ENCODE measurements at places on chromosomes 5 and 9. TPM values are rescaled to one million over a fixed set of nuclear protein-coding genes. Genes with fewer than 3 reads are reported as not detected.

Gene SLC34A1
- not detected for total RNA-seq

Gene ST8SIA4
- 6.2 TPM for total RNA-seq

DNA sequence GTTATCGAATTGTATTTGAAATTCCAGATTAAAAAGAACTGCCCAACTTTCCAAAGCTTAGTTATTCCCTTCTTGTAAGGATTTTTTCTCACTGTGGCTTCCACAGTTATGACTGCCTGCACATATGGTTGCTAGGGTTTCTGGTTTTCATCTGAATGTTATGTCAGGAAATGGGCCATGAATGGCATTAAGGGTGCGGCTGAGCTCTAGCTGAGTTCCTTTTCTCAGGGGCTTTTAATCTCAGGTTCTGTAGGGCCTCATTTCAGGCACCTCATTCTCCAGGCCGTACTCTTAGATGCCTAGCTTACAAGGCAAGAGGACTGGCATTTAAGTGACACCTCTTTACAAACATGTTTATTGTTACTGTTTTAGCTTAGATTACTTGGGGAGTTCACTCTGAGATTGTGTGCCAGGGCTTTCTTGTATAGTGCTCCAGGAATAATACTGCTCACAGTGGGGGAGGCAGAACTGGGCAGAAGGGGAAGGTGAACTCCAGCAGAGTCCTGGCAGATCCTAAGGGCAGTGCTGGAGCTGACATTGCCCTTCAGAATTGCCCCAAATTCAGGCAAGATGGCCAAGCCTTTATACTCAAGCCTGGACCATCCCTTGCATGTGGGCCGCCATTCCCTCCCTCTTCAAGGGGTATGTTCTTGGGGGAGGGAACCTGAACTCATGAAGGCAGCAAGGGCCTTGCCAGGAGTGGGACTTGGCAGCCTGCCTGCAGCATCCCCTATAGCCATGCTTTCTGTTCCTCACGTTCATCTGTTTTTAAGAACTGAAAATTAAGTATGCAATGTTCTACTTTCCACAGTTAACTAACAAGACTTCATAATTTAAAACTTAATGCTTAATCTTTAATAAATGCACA is 111.5 kb downstream of the KDM4C start:
- no peak for DNase-seq

GRCh38 chr5:41337724-41338123 is 124.4 kb upstream of the C6 start:
- no peak for DNase-seq

DNA sequence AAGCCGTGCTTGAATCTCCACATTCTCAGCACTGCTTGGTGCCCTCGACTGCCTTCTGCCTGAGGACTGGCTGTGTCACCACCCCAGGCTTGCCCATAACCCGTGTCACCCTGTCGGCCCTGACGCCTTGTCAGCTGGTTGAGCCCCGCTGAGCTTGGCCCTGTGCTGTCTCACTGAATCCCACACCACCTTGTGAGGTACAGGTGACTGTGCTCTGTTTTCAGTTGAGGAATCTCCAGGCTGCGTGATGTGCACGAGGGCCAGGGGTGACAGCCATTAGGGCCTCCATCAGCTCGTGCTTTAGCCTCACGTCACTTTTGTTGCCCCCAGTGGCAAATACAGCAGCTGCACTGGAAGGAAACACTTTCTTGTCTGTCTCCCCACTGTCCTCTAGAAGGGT is 90.7 kb downstream of the CACNA1B start:
- no peak for DNase-seq

DNA sequence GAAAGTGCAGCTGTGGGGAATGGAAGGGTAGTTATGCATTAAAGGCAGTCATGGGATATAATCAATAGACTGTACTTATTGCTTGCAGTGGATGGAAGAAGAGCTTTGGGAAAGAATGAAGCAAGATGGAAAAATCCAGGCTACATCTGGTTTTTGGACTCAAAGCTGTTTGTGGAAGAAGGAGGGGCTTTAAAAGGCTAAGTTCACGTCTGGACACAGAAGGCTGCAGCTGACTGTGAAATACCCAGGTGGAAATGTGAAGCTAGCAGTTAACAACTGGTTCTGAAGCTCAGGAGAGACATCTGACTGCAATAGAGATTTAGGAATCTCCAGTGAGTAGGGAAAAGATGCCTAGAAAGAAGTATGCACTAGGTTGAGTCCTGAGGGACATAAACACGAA is 43.2 kb upstream of the TIMD4 start:
- no peak for DNase-seq

- no peak for DNase-seq
These were observed 43.9 kb upstream of the ORM1 start for GRCh38 chr9:114278881-114279570.

- DNase-seq, result no peak
These were observed 120.4 kb downstream of the SPATA31D1 start for GRCh38 chr9:82108941-82109340.

Gene MARCHF3
- 33.7 TPM for total RNA-seq

DNA sequence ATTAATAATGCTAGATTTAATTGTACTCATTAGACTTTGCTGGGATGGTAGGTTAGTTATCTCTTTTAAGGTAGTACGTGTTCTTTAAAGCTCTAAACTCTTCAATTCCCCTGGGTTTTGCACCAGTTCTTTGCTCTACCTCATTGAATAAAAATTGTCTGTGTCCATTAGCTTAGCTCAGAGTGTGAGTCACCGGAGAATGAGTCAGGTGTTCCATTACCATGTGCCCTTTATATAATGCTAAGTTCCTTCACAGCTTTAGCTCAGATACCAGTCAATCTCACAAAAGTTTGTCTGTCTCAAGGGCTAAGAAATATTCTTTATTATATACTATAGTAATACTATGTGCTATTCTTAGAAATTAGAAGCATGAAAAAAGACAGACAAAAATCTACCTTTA is 339.4 kb downstream of the PRELID2 start:
- DNase-seq, result no peak

Gene PCDHB12
- total RNA-seq, result 0.40 TPM

Gene NFIB
- total RNA-seq, result 53.0 TPM

GRCh38 chr5:14872070-14872989 is 752 bp upstream of the ANKH start:
- peak; percentile 76 for DNase-seq

Gene IFNA21
- total RNA-seq, result not detected

Gene PCDHGB1
- 0.15 TPM for total RNA-seq

DNA sequence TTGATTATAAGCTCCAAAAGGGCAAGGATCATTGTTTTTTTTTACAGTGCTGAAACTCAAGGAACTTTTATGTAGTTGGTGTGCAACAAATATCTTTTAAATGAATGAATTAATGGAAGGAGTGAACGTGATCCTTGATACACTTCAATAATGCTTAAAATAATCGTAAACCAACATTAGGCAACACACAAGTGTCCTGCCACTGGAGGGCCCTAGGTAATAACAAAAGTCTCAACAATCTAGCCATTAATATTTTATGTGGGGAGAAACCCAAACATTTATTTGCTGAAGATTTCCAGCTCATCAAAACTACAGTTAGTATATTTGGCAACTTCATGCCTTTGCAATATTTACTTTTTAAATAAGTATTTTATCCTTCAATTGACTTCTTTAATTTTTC is 309.0 kb upstream of the FBXL7 start:
- no peak for DNase-seq

- peak; percentile 68 for DNase-seq
These were observed 88.5 kb upstream of the DAB2 start for GRCh38 chr5:39513236-39513635.

Gene URM1
- total RNA-seq, result 55.2 TPM

GRCh38 chr5:137264041-137264440 is 235.1 kb downstream of the SPOCK1 start:
- no peak for DNase-seq

Gene LECT2
- not detected for total RNA-seq

Gene ENTPD2
- total RNA-seq, result 22.1 TPM

DNA sequence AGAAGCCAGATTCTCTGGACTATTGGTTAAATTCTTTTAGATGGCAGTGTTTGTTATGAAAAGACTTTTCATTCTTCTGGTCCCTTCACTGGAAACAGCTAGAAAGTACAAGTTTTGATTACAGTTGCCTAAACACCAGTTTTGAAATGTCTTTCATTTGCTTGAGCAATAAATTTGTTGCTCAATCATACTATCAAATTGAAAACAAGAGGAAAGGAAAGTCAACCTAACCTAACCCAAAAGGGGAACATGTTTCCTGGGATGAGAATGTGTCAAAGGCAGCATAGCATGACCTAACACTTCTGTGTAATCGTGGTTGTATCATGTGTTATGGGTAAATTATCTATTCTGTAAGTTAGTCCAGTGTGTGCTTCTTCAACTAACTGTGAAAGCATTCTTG is 213.2 kb downstream of the TMC1 start:
- DNase-seq, result no peak

DNA sequence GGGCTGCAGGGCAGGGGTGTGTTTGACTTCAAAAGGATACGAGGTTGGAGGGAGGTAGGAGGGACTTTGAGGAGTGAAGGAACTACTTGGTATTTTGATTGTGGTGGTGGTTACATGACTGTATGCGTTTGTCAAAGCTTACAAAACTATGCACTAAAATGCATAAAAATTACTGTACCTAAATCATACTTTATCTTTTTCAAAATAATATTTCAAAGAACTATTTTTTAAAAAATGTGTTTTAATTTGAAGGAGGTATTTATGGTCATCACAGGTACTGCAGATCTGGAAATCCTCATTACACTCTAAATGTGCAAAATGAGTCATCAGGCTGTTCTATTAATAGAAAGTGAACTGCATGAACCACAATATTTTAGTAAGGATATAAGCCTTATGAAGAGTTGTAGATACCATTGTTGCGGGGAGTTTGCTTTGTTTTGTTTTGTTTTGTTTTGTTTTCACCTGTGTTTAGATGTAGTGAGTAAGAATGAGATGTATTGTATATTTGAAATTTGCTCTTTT is 116.9 kb downstream of the ARRDC3 start:
- DNase-seq, result no peak

Gene WHRN
- total RNA-seq, result 3.3 TPM

- no peak for DNase-seq
These were observed 34.7 kb downstream of the ADAMTS2 start for GRCh38 chr5:179310439-179311090.

GRCh38 chr5:6319116-6319515 is 59.2 kb downstream of the MED10 start:
- no peak for DNase-seq

DNA sequence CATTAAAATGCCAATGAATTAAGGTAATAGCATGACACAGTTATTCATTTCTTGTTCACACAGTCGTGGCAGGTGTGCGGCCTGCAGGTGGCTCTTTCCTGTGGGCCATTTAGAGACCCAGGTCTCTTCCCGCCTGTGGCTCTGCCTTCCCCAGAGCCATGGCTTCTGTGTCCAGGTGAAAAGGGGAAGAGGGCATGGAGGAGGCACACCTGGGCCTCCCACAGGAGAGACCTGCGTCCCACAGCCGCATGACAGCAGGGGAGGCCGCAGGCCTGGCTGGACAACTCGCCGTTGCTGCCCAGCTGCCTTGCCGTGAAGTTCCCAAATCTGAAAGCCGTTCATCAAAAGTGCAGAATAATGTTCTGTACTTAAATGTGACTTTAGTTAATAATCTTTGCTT is 14.4 kb upstream of the PLEKHG4B start:
- DNase-seq, result no peak

Gene PCDHA12
- total RNA-seq, result not detected

Gene BAAT
- total RNA-seq, result not detected

Gene STOML2
- total RNA-seq, result 233 TPM

Gene CTXN3
- not detected for total RNA-seq

- DNase-seq, result no peak
These were observed 84.4 kb downstream of the ZSWIM6 start for GRCh38 chr5:61416420-61416819.

DNA sequence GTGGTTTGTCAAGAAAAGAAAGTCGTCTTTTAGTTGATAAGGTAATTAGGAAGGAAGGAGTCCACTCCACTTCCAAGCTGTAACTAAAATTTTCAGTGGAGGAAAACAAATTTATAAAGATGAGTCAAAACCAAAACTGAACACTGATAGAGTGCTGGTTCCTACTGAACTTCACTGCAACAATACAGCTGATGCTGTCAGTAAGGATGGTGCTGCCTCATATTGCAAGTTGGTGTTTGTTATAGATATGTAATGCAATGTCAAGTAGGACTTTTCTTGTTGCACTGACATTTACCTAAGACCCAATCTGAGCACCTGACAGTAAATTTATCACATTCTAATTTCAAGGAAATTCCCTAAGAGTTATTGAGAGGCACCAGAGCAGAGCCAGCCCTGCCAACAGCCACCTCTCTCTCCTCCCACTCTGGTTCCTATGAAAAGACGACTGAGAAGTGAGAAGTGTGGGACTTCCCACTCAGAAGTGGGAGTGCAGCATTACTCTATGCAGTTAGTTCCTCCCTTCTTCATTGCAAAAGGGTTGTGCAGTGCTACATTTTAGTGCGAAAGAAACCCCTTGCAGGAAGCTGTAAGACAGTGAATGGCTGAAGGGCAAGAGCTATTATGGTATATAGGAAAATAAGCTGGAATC is 350.8 kb downstream of the NFIB start:
- DNase-seq, result no peak

DNA sequence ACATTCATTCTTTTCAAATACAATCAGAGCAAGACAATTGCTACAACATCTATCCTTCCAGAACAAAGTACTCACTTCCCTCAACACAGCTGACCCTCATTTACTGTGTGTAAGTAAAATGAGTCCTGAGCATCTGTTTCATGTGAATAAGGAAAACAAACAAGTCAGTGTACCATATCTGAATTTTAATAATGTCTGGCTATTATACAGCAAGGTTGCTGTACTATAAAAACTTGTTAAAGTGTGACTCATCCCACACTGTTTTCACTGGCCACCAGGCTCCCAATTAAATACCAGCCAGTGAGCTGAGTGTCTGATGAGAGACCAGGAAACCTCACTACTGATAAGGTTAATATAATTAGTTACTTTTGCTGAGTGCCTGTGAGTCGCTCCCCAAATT is 339.8 kb downstream of the AGTPBP1 start:
- no peak for DNase-seq

GRCh38 chr5:87127426-87127825 is 140.3 kb upstream of the RASA1 start:
- DNase-seq, result no peak

- DNase-seq, result no peak
These were observed 12.9 kb downstream of the WWC1 start for GRCh38 chr5:168304349-168304748.

DNA sequence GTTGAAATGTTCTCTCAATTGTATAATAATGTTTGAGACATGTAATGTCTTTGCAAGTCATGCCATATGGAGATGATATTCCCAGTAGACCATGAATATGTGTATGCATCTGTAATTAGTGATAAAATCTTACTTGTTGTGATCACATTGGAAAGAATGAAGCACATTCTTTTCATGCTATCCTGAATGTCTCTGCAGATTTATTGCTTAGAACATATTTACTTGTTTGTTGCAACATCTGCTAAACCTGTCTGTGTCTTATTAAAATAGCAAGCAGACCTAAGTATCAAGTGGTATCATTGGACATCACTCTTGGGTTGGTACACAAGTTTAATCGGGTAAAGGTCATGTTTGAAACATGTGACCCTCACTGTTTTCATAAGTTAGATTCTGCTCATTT is 265.5 kb upstream of the CD180 start:
- no peak for DNase-seq

- DNase-seq, result no peak
These were observed 97.4 kb downstream of the TMC1 start for GRCh38 chr9:72618811-72619210.

- no peak for DNase-seq
These were observed 75.0 kb upstream of the ICE1 start for GRCh38 chr5:5347442-5347841.

- DNase-seq, result no peak
These were observed 189.9 kb downstream of the DEPDC1B start for GRCh38 chr5:60510049-60510448.

All from colonic mucosa (tissue), 4 donors.